ENCODE measurements at places on chromosomes 1 and 21. TPM values are rescaled to one million over a fixed set of nuclear protein-coding genes. Genes with fewer than 3 reads are reported as not detected.

The ELAVL4 gene
- 0.10 TPM for total RNA-seq

The LPAR3 gene
- total RNA-seq = 1.5 TPM

The DENND2D gene
- 66.0 TPM for total RNA-seq

The ALPL gene
- 327 TPM for total RNA-seq

The STYXL2 gene
- 0.10 TPM for total RNA-seq

The GRIK3 gene
- total RNA-seq = not detected

The EBNA1BP2 gene
- 47.4 TPM for total RNA-seq

The ATP6V1G3 gene
- not detected for total RNA-seq

GRCh38 chr1:4058122-4058521 lies 158.1 kb upstream of the C1orf174 start:
- no peak overlapping the region for H3K4me3 ChIP-seq
- H3K4me1 ChIP-seq = no peaks in the 10 kb centered on the region
- H3K27me3 ChIP-seq = no peaks in the 10 kb centered on the region
- no peaks in the 10 kb centered on the region for H3K36me3 ChIP-seq
- DNase-seq = no peak
- H3K27ac ChIP-seq = no peak overlapping the region

DNA sequence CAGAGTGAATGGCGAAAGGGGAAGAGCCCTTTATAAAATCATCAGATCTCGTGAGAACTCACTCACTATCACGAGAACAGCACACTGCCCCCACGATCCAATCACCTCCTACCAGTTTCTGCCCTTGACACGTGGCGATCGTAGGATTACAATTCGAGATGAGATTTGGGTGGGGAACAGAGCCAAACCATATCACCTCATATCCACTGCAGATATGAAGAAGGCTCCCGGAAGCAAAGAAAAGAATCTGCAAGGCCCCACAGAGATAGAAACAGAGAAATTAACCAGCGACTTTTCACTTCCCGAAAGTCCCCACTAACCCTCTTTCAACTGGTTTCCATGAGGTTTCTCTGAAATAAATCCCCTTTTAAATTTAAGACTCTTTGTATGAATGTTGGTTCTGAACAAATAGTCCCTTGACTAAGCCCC lies 86.2 kb upstream of the IRF2BP2 start:
- H3K4me1 ChIP-seq = no peaks in the 10 kb centered on the region
- H3K27me3 ChIP-seq = no peaks in the 10 kb centered on the region
- no peak for DNase-seq
- no peak overlapping the region for H3K4me3 ChIP-seq

DNA sequence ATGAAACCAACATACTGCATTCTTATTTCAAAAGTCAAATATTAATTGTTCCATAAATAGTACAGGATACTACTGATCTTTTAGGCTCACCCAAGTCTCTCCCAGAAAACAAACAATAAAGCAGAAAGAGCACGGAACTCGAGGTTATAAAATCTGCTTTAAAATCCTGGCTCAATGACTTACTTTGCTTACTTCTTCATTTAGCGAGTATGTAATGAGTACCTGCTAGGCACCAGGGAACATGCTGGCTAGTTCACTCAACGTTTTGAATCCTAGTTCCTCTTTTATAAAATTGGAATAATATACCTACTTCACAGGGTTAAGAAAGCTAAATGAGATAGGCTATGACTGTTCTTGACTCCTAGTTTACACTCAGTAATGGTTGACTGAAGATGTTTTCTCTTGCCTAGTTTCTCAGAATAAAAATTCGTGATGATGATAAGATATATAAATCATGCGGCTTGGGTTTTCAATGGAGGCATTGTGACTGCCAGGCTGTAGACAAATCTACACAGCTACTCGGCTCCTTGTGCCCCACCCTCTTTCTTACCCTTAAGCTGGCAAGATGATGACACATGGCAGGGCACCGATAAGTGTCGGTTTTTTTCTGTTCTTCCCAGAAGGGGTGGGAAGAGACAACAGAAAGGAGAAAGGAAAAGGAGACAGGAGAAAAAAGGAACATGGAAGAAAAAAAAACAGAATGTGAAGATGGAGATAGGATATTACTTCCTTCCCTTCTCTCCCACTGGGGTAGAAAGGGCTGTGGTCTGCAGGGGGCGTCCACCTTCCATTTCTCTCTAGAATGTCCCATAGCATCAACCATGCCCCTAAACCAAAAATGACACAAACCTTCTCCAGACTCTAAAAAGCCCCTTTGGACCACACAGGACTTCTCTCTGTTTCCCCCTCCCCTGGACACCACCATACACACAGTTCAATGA lies 507.1 kb downstream of the SMYD3 start:
- no peaks in the 10 kb centered on the region for H3K4me1 ChIP-seq
- H3K27ac ChIP-seq = no peak overlapping the region
- no peak overlapping the region for H3K4me3 ChIP-seq
- no peaks in the 10 kb centered on the region for H3K27me3 ChIP-seq
- no peak for DNase-seq
- H3K36me3 ChIP-seq = no peaks in the 10 kb centered on the region

- no peak overlapping the region for H3K27ac ChIP-seq
- no peaks in the 10 kb centered on the region for H3K27me3 ChIP-seq
- H3K4me1 ChIP-seq = no peaks in the 10 kb centered on the region
- H3K36me3 ChIP-seq = no peaks in the 10 kb centered on the region
Measured at GRCh38 chr21:20646431-20647165, 351.6 kb upstream of the NCAM2 start.

DNA sequence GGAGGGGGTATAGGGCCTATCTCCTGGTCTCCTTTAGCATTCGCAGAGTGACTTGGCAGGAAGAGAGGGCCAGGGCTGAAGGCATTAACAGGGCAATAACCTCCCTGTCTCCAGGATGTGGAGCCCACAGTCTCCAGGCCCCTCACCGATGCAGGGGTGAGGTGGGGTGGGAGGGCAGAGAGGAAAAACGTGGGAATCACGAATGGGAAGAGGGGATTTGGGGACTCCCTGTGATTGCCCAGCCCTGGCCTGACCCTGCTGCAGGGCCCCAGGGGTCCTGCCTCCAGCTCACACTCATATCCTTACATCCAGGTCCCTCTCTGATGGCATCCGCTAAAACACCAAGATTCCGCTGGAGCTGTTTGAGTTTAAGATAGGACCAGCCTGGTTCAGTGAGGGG lies 14.6 kb downstream of the TFAP2E start:
- peaks cover 4% of the 10 kb centered on the region for H3K36me3 ChIP-seq
- no peaks in the 10 kb centered on the region for H3K27me3 ChIP-seq
- no peak overlapping the region for H3K27ac ChIP-seq
- H3K4me3 ChIP-seq = no peak overlapping the region
- no peak for DNase-seq

GRCh38 chr1:3195966-3196515 lies 127.0 kb downstream of the PRDM16 start:
- peaks cover 4% of the 10 kb centered on the region for H3K4me1 ChIP-seq
- no peak overlapping the region for H3K4me3 ChIP-seq
- H3K27ac ChIP-seq = no peak overlapping the region
- H3K36me3 ChIP-seq = no peaks in the 10 kb centered on the region

GRCh38 chr21:43317959-43318358 lies 109.0 kb downstream of the SIK1 start:
- no peak overlapping the region for H3K27ac ChIP-seq
- H3K27me3 ChIP-seq = no peaks in the 10 kb centered on the region
- no peak for DNase-seq
- no peak overlapping the region for H3K4me3 ChIP-seq
- peaks cover 2% of the 10 kb centered on the region for H3K4me1 ChIP-seq
- no peaks in the 10 kb centered on the region for H3K36me3 ChIP-seq

DNA sequence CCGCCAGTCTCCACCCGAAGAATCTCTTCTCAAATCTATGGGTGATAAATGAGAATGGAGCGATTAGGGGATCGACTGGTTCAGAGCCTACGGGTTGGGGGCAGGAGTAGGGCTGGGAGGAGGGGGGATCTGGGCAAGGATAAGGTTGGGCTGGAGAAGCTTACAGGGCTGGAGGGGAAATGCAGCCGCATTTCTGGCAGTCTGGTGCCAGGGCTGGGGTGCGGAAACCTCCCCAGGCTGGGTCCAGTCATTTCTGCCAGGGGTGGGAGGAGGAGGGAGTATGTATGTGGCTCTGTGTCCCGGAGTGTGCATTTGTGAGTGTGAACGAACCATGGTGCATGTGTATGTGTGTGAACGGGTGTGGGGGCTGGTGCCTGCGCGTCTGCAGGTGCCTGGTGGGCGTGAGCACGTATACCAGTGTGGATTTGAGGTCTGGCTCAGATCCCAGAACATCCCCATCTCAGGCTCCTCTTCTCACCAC lies 10.2 kb downstream of the C1orf216 start:
- peaks cover 18% of the 10 kb centered on the region for H3K27me3 ChIP-seq
- H3K36me3 ChIP-seq = peaks cover under 1% of the 10 kb centered on the region
- H3K27ac ChIP-seq = no peak overlapping the region
- DNase-seq = no peak

Measured in upper lobe of left lung (tissue), 6 donors.